ENCODE measurements at places on chromosomes 1 and 21.
A peak's percentile ranks its signal among the peaks of the same experiment; 100 is the strongest.

GRCh38 chr1:25065795-25066238, 135.7 kb upstream of the RUNX3 start:
- no peak for DNase-seq

- DNase-seq = no peak
Measured at GRCh38 chr1:211932231-211932932, 101.8 kb upstream of the LPGAT1 start.

DNA sequence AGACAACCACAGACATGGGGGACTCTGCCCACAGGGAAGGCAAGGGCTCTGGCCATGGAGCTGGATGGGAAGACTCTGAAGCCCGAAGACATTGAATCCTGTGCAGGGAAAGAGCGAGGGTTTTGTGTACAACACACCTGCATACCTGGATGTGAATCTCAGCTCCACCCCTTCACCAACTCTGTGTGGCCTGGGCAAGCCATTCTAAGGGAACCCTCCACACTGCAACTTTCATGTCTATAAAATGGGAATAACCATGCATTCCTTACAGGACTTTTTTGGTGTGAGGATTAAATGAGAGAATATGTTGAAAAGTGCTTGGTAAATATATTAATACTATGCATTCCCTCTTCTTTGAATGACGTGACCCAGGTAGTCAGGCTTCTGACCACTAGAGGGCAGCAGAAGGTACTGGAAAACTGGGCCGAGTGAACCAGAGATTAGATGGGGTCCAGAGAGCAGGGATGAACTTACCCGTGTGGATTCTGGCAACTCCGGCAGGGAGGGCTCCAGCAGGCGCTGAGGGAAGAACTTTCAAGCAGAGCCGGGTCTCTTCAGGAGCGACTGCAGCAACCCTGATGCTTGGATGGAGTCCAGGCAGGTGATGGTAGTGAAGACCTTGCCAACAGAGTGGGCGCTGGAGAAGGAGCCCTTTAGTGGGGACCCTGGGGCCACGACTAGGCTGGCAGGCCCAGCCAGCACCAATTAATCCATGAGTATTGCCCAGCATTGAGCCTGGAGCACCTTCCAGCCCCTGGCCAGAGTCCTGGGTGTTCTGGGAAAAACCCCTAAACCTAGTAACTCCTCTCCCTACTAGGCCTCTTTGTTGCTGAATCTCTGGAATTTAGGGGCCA, 834 bp upstream of the ELF3 start:
- DNase-seq = peak; percentile 86

DNA sequence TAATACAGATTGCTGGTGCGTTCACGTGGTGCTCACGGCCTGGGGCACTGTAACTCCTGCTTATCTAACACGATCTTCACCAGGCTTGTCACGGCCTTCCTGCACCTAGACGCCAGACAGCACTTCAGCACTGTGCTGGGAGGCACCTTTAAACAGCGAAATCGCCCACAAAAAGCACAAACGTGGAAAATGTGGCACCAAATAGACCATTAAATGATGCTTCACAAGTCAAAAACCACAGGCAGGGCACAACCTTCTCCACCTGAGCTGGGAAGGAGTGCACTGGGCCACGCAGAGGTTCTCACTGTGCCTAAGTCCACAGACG, 20.0 kb downstream of the IBA57 start:
- no peak for DNase-seq

DNA sequence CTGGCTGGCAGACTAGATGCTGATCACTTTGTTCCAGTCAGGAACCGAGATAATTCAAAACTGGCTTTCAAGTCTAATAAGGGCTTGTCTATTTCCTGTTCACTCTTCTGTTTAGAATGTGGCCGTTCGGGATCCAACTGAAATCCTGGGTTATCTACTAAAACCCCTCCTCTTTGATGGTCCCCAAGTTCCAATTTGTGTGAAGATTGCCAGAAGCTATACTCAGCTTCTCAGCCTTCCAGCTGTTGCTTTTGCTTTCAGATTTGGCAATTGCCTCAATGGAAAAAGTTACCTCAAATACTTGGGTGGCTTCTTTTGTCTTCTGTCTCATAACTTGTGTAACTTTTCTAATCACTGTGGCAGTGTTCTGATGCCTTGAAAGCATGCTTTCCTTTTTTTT, 43.7 kb downstream of the BTBD8 start:
- DNase-seq = no peak
